ENCODE measurements at places on chromosomes 3 and 15. TPM values are rescaled to one million over a fixed set of nuclear protein-coding genes. Genes with fewer than 3 reads are reported as not detected.

Gene PAQR5
- total RNA-seq = 1.5 TPM

Gene PAQR9
- not detected for total RNA-seq

Gene CCDC39
- total RNA-seq = 0.12 TPM

Gene TRPM1
- not detected for total RNA-seq

Gene C2CD4B
- 0.25 TPM for total RNA-seq

Gene HYKK
- total RNA-seq = 4.9 TPM

Gene UBA5
- 52.1 TPM for total RNA-seq

Gene CELF6
- 0.37 TPM for total RNA-seq

Gene IL5RA
- total RNA-seq = not detected

Gene LMAN1L
- not detected for total RNA-seq

All from uterine smooth muscle cell (primary cell).